ENCODE measurements at places on chromosomes 12 and 14. TPM values are rescaled to one million over a fixed set of nuclear protein-coding genes. Genes with fewer than 3 reads are reported as not detected.
A peak's percentile ranks its signal among the peaks of the same experiment; 100 is the strongest.

Gene CCDC85C
- 96.6 TPM for total RNA-seq

Gene ABCC9
- total RNA-seq, result 0.03 TPM

Gene PSMB11
- total RNA-seq, result not detected

Gene SMOC1
- total RNA-seq, result 0.46 TPM

Gene KCNC2
- not detected for total RNA-seq

Gene ATXN2
- 77.6 TPM for total RNA-seq

Gene AEBP2
- 32.4 TPM for total RNA-seq

Gene ST8SIA1
- total RNA-seq, result 0.13 TPM

Gene PRICKLE1
- total RNA-seq, result 20.1 TPM

Gene LRTM2
- total RNA-seq, result not detected

DNA sequence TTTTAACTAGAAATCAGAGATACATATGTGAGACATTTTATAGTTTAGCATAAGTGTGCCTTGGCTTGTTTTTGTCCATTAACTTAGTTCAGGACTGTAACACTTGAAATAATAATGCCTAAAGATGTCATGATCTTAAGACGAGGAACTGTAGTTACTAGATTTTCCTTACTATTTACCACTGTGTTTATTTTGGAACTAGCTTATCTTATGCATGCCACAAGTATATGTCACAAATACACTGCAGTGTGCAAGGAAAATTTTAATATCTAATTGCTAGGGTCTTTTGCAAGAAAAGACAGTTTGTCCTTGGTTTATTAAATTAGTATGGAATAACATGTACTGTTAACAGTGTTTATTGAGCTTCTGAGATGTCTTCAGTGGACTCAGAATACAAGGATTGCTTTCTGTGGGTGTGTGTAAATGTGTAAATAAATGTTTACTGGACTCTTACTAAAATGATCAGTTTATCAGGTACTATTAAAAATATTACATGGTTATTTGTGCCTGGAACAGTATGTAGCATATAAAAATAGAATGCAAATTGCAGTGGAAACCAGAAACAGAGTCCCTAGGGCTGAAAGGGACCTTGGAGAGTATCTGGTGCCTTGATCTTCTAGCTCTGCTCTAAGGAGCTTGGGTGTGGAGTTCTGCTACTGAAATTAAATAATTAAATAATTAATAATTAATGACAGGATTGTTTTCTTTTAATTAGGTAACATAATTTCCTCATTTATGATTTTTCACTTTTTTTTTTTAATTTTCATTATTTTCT, 58.1 kb downstream of the FGD4 start:
- DNase-seq, result no peak

- DNase-seq, result no peak
Measured at GRCh38 chr12:40648519-40648918, 43.7 kb upstream of the CNTN1 start.

- no peak for DNase-seq
Measured at GRCh38 chr12:52925717-52926595, 21.1 kb upstream of the KRT8 start.

DNA sequence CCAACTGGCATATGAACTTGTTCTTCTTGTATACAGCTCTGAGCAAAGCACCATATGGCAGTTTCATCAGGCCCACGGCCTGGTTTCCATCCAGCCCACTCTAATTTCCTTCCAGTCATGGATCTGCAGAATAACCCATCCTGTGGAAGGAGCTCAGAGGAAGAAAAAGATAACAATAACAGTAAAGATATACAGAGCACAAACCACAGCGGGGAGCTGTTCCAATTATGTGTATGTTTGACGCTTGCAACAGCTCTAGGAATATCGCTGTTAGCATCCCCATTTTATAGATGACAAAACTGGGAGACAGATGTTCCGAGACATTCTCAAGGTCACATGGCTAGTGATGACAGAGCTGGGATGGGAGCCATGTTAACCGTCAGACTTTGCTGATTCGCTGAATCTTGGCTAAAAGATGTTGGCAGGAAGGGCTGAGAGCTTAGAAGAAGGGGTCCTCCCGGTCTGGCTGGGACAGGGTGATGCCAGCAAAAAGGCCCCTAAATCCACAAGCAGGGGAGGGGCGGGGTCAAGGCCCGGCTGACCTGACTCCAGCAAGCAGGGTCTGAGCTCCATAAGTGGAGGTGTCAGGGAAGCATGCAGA, 34.4 kb upstream of the CIPC start:
- no peak for DNase-seq

- no peak for DNase-seq
Measured at GRCh38 chr12:45363903-45364302, 148.0 kb downstream of the ANO6 start.

- no peak for DNase-seq
Measured at GRCh38 chr14:81591266-81591665, 57.6 kb upstream of the SEL1L start.

DNA sequence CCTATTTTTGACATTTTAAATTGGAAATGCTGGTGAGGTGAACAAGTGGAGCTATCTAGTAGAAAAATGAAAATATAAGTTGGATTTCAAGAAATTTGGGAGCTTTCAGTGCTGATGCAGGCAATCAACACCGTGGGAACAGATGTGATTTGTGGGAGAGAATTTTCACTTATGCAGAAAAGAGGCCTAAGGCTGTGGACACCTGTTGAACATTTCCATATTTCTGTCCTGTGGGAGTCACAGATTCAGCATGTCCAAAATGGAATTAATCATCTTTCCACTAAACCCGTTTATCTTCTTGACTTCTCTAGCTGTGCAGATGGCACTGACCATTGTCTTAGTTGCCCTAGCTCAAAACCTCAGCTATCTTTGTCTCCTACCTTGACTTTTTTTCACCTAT, 2.5 kb upstream of the GPATCH2L start:
- no peak for DNase-seq

- DNase-seq, result no peak
Measured at GRCh38 chr14:81314443-81315175, 85.5 kb downstream of the STON2 start.

DNA sequence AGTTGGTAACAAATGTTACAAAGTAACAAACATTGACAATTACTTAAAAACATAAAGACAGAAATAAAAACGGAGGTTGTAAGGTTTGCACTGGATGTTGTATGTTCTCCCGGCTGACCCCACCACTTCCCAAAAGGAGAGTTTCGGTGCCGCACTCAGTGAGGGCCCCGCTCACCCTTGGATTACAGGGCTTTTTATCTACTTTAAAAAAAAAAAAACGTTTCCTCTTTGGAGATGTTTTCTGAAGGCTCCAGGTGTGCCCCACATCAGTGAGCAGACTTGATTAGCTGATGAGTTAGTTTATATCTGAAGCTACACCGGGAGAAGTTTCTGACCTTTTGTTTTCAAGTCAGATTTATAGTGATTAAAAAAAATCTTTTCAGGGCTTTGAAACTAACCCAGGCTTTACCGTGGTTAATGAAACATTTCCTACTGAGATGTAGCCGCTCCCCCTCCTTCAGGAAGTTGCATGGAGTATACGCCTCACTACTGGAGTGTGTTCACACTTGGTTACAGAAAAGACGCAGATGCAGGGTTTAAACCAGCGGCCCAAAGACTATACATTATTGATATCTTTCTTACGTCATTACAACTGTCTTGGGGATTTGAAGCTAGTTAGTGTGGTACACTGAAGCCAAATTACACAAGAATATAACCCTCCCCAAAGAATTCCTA, 38.0 kb upstream of the BCL7A start:
- no peak for DNase-seq

DNA sequence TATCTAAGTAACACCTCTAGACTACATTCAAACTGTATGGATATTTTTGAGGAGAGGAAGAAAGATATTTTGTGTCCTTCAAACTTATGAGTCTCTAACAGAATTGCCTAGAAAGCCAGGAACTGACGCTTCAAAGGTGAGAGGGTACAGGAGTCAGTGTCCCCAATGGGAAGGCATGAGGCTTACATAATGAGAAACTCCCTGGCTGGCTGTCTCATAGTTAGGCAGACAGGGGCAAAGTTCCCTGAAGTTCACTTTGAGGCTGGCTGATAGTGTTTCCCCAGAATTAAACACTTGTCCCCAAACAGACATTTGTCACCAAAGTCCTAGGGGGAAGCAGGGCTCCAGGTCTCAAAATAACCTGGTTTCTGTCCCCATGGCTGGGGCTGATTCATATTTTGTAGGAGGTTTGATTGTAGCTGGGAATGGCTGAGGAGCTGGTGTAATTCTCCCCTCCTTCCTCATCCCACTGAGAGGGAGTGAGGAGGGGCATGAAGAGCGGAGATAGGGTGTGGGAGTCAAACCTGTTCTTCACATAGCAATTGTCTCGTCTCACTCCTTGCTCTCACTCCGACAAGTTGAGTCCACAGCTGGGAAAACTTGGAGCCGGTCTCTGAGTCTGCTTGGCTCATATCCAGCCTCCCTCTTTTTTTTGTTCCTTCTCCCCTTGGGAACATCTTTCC, 56.4 kb upstream of the CISTR start:
- no peak for DNase-seq

- no peak for DNase-seq
Measured at GRCh38 chr14:95564060-95564459, 29.2 kb downstream of the GLRX5 start.

GRCh38 chr12:111596985-111597830, 1.9 kb downstream of the ATXN2 start:
- peak; percentile 30 for DNase-seq

DNA sequence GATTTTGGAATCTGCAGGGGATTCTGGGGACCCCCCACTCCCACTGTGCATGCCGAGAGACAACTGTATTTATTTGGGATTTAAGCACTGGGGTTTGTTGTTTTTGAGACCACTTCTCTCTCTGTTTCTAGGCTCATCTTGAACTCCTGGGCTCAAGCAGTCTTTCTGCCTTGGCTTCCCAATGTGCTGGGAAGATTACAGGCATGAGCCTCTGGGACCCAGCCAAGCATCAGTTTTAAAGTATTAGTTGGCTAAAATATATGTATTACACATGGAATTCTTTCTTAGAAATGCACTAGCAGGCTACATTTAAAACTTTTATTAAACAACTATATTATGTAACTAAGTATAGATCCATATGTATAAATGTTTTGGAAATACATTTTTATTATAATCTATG, 78.3 kb downstream of the AEBP2 start:
- no peak for DNase-seq

DNA sequence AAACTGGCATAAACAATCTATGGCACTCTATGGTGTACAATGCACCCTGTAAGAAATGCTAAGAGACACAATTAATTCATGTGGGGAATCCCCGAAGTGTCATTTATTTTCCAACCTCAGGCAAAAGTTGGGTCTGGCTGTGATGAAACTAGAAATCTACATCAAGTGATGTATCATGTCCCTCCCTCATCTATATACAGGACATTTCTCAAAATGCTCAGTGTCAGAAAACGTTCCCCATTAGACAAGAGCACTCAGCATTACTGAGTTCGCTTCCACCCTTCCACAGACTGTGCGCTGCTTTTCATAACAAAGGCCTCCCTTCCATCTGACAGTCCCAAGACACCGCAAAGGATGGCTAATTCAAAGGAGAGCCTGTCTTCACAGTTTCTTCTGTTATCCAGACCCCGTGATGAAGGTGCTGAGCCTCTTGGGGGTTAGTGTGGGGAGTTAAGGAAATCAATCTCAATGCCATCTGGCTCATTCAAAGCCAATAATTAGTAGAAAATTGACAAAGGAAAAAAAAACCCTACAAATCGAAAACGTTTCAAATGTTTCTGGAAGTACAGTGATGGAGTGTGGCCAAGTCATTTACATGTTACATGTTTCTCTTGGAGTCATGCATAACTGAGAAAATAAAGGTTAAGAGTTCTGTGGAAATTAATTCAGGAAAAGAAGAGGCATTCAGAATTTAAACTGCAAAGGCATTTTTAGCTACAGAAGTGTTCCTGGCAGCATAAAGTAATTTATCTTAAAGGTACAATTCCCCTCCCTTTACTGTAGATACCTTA, 7.5 kb downstream of the CCDC88C start:
- no peak for DNase-seq

DNA sequence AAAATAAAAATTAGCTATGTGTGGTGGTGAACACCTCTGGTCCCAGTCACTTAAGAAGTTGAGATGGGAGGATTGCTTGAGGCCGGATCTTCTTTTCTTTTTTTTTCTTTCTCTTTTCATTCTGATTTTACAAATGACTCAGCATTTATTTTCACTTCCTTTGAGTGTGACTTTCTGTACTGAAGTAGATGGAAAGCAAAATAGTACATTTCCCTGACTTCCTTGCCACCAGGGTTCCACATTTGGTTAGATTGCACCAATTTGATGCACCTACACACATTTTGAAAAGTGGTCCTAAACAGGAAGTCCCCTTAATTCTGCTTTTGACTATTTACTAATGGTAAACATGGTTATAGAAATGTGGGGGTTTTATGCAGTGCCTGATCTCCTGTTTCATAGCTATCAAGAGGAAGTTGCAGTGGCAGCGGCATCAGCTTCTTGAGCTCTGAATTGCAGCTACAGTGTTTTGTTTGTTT, 13.0 kb upstream of the LEMD3 start:
- no peak for DNase-seq

- no peak for DNase-seq
Measured at GRCh38 chr14:68491793-68492192, 301.1 kb downstream of the ZFP36L1 start.

DNA sequence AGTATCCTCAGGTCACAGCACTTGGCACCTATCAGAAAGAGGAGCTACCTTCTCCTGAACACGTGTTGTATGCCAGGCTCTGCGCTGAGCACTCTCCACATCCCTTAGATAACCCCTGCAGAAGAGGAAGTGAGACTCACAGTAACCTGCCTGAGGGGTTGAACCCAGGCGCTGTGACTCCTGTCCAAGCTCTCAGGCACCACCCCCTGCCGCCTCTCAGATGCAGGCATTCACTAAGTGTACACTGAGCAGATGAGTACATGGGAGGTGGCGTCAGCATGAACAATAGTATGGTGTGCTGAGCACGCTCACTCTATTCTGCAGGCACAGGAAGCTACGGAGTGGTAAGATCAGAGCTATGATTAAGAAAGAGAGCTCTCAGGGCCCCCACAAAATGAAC, 21.0 kb upstream of the RIC8B start:
- DNase-seq, result no peak

- peak; percentile 59 for DNase-seq
Measured at GRCh38 chr14:72516936-72517700, 376.8 kb downstream of the DPF3 start.

Data from Panc1 (cell line).